ENCODE measurements at places on chromosomes 1 and 21.

- DNase-seq = no peak
Observed at GRCh38 chr1:193326296-193326695, 139.9 kb upstream of the B3GALT2 start.

DNA sequence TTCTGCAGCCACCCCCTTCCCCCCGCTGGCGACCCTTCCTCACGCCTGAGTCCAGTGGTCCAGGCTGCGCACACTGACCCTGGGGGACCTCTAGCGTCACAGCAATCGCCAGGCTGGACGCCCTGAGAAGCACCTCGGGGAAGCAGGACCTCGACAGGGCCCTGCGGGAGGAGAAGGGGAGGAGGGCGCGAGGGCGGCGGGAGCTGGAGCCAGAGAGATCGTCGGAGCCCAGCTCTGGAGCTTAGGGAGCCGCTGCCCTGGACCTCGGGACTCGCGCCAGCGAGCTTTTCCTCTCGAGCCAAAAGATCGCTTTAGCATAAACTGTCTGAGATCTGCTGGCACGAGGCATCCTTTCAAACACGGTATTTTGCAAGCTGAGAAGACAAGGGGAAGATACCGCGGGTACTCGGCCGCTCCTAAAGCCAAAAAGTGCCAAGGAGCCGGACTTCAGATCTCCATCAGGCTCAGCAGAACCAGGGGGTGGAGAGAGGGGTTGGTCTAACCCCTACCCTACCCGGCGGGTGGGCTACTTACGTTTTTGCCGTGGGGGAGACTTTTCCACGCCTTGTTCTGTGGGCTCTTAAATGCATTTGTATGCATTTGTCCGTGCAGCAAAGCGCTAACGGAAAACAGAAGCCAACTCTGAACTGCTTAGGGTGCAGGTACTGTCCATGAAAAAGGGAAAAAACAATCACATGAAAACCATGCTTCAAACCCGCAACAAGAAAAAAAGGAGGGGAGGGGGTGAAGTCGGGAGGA lies 586 bp downstream of the COL24A1 start:
- peak; percentile 67 for DNase-seq

DNA sequence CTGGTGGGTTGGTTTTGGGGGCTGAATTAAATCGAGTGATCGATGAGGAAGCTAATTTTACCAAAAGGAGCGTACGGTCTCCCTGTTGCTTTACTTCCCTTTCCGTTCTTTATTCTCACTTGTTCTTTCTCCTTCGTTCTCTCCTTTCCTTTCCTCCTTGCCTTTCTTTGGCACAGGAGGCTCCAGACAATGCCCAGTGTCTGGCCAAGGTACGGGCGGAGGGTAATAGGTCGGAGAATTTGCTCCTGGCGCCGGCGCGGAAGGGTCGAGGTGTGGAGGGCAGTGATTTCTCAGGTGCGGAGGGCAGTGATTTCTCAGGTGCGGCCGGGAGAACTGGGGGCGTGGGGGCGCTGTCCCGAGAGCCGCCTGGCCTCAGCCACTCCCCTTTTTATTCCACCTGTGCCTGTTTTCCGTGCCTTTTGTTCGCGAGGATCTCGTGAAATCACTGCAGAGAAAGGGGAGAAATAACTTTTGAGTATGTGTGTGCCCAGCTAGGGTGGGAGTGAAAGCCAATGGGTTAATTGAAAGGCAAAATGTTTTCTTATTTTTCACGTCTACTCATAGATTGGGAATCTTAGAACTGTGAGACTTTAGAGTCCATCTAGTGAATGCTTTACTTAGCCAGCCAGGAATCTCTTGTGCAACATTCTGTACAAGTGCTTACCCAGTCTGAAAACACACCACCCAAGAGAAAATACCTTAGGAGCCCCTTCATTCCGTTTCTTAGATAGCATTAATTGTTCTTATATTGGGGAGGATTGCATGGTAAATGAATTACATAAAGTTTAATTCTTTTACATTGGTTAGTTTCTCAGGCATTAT lies 1.3 kb downstream of the FNBP1L start:
- DNase-seq = peak; percentile 76

DNA sequence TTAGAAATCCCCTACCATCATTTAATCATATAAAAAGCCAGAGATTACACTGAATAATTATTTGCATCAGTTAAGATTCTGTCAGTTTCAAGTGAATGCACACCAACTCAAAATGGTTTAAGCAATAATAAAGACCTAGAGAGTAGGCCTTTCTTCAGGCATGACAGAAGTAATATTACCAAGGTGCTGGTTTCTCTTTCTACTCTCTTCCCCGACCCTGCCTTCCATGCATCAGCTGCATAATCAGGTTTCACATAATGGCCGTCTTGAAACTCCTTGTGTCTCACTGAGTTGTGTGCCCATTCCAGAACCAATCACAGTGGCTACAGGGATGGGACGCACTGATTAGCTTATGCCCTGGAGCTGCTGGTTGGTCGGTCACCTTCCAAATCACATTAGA lies 103.5 kb upstream of the SERTAD4 start:
- DNase-seq = no peak

DNA sequence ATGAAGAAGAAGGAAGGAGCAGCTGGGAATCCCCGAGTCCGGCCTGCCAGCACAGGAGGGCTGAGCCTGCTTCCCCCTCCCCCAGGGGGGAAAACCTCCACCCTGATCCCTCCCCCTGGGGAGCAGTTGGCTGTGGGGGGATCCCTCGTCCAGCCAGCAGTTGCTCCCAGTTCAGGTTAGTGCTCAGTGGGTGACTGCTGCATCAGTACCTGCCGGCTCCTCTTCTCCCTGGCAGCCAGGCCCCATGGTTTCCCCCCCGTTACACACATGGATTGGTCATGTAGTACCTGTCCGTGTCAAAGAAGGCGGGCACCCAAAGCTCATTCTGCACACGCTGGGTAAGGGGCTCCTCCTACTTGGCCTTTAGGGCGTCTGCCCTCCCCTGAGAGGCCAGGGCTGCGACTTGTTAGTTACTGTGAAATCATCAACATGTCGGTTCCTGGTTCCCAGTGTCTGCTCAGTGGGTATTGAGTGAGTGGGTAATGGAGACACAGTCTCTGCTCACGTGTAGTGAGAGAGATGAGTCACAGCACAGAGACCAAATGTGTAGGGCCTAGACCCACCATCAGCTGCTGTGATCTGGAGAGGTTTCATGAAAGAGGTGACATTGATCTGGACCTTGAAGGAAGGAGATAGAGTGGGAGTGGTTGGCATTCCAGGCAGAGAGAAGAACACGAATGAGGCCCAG lies 11.5 kb downstream of the NECAP2 start:
- DNase-seq = no peak

GRCh38 chr1:24927988-24928688 lies 1.9 kb downstream of the RUNX3 start:
- DNase-seq = no peak

- peak; percentile 62 for DNase-seq
Observed at GRCh38 chr1:6427441-6428390, 3.1 kb downstream of the ESPN start.

- DNase-seq = no peak
Observed at GRCh38 chr1:218717575-218717974, 372.4 kb downstream of the TGFB2 start.

- peak; percentile 28 for DNase-seq
Observed at GRCh38 chr1:161086457-161086856, 2.9 kb downstream of the NECTIN4 start.
